ENCODE measurements at places on chromosomes 12 and 14.

GRCh38 chr14:39442293-39442692, 10.1 kb upstream of the FBXO33 start:
- DNase-seq: no peak

- DNase-seq: no peak
Measured at GRCh38 chr12:48281811-48282210, 68.9 kb downstream of the ZNF641 start.

DNA sequence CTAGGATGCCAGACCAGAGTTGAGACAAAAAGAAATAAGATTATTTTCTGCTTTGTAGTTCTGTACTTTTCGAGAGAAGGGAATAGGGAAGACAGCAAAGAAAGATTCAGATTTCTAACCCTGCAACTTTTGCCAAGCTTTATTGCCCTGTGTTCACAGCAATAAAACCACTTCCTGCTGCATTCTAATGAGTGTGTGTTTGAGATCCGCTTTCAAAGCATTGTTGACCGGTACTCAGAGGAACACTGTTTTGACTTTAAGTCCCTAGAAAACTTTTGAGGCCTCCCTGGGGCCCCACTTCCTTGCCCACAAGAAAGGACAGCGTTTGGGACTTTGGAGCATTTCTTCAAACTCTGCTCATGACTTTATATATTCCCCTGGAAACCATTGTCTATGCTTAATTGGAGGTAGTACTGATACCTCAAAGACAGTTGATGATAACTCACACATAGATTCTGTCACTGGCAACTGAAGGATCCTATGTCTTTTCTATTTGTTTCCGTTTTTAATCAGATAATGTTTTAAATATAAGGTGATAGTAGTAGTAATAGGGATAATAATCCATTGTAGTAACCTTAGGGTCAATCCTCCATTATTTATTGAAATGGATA, 1.3 kb downstream of the RNASE6 start:
- DNase-seq: peak; percentile 14

DNA sequence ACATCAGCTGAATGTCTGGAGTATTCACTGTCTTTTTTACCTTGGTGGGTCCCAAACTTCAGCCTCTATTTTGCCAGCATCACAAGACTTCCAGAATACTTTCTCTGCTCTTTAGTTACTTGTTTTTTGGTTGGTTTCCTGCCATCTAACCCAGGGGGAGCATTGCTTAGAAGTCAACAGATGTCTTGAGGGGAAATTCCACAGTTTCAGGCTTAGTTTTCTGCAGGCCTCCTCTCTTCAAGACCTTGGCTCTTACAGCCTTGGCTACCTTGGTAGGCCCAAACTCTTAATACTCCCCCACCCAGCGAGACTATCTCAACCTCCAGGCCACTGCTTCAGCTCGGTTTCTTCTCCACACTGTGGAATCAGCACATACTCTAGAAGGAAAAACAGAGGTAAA, 41.7 kb downstream of the NEDD1 start:
- no peak for DNase-seq

Data from lung microvascular endothelial cell (primary cell).